SIG-M5 (cell line): ENCODE measurements at places on chromosomes 2 and 18.

- no peak for DNase-seq
Observed at GRCh38 chr2:50535971-50536759, 495.8 kb downstream of the NRXN1 start.

GRCh38 chr18:77668219-77668618, 418.6 kb downstream of the GALR1 start:
- no peak for DNase-seq

- no peak for DNase-seq
Observed at GRCh38 chr2:64423303-64423702, 30.7 kb upstream of the LGALSL start.

GRCh38 chr2:189698020-189698887, 23.8 kb downstream of the ANKAR start:
- no peak for DNase-seq

DNA sequence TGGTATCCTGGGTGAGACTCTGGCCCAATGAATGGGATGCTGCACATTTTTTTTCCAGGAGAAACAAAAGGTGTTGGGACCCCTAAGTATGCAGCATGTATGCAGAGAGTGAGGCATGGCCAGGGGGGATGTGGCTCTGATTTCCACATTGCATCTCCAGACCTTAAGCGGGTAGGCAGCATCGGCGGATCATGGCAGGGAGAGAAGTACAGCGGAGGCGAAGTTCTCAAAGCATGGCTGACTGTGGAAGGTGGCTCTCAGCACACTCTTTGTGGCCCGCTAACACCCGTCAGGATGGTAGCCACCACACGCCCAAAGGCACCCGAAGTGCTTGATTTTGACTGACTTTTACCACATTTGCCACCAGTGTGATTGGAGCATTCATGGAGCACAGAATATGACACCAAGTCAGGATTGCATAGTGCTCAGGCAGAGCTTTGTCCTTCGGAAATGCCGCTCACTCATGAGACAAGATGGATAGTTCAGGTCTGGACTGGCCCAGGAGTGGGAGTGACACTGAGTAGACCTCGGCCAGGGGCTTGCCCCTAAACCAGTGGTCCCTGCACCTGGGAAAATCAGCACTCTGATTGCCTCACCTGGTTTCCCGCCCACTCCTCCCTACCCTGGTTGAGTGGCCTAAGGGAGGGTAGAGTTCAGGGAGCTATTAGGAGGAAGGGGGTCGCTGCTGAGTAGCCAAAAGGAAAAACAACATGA, 14.2 kb downstream of the INPP4A start:
- no peak for DNase-seq

DNA sequence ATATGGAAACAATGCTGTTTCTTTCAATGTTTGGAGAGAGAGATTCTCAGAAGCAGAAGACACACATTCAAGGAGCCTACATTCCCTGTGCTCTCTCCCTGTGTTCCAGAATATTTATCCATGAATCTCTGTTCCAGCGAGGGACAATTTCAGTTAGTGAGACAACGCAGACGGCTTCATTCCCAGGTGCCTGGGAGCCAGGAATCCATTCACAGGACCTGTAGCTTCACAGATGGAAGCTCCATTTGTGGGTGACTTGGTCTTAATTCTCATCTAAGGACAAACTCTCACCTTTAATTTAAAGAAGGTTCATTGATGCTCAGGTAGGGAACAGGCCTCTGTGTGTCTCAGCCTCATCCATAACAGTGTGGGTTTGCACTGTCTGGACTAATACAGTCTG, 1156.6 kb downstream of the RPIA start:
- no peak for DNase-seq

DNA sequence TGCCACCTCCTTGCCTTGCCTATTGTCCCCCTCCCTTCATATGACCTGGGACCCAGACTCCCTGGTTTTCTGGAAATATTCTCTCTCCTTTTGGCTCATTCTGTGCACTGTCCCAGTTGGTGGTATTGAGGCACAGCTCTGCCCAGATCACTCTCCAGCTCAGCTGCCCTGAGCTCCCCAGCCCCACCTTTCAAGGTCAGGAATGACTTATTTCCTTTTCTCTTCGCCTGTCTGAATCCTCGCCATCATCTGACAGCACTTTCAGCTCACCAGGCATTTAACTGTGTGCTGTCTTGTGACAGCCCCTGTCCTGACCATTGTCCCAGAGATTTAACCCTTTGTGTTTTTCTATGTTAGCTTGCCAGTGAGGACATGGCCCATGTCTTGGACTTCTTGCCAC, 133.0 kb downstream of the MSH2 start:
- DNase-seq = no peak

DNA sequence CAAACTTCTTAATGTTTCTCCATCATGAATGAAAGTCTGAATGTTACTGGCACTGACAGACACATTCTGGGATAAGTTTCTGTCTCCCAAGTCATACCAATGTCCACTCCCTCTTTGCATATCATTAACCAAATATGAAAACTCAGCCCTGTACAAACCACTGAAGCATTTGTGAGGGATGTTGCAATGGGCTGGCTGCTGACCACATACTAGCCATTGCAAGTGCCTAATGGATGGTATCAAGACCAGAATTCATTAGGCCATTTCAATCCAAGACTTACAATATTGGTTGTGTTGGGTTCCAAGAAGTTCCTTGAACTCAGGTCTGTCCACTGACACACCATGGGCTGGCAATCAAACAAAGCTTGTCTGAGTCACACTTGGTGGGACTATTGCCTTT, 73.8 kb downstream of the CBLN2 start:
- no peak for DNase-seq

- DNase-seq = no peak
Observed at GRCh38 chr2:206323486-206323885, 49.0 kb downstream of the ZDBF2 start.

- DNase-seq = no peak
Observed at GRCh38 chr2:149587950-149588487, 444 bp upstream of the MMADHC start.
